ENCODE measurements at places on chromosomes 5 and 9.
A peak's percentile ranks its signal among the peaks of the same experiment; 100 is the strongest.

DNA sequence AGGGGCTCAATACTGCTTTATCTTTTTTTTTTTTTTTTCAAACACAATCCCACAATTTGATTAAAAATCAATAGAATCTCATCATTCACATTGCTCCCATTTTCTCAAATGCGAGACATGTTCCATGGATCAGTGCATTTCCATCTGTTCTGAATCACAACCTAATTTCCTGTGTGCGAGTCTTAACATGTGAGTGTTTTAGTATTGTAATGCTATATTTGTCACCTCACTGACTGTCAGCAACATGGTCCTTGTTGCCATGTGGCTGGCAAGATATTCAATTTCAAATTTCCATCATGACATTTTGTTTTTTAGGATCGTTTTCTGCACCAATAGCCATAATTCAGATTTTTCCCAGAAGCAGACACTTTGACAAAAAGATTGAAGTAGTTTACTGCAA is 233.2 kb upstream of the PRDM9 start:
- no peak overlapping the region for H3K4me3 ChIP-seq
- H3K27ac ChIP-seq: no peak overlapping the region
- H3K27me3 ChIP-seq: no peaks in the 10 kb centered on the region
- ATAC-seq: no peak
- H3K36me3 ChIP-seq: no peaks in the 10 kb centered on the region
- no peaks in the 10 kb centered on the region for H3K4me1 ChIP-seq

GRCh38 chr5:176350416-176350815 is 11.1 kb downstream of the KIAA1191 start:
- H3K4me3 ChIP-seq: no peak overlapping the region
- no peak overlapping the region for H3K27ac ChIP-seq
- H3K4me1 ChIP-seq: no peaks in the 10 kb centered on the region
- H3K36me3 ChIP-seq: peaks cover 100% of the 10 kb centered on the region
- H3K27me3 ChIP-seq: no peaks in the 10 kb centered on the region

DNA sequence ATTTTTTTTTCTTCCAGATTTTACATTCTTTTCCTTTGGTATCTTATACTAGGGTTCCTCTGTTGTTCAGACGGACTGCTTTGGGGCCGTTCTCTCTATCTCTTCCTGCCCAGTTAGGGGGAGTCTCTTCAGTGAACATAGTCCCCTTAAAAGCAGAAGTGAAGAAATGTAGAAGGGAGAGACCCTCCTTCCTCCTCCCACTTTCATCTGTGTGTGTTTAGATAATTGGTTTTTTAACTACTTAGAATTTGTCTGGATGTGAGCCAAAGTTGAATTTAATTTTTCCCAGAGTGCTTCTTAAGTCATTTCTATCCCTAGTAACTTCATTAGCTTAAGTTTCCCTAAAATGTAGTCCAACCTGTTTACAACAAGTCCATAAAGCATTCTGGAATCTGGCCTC is 167.5 kb downstream of the HACD4 start:
- H3K4me3 ChIP-seq: no peak overlapping the region
- no peaks in the 10 kb centered on the region for H3K4me1 ChIP-seq
- no peak overlapping the region for H3K27ac ChIP-seq
- no peaks in the 10 kb centered on the region for H3K36me3 ChIP-seq
- ATAC-seq: no peak

GRCh38 chr9:136133191-136133958 is 14.7 kb upstream of the TMEM250 start:
- ATAC-seq: peak; percentile 53
- peak overlapping the region; percentile 47 for H3K4me3 ChIP-seq
- peaks cover 8% of the 10 kb centered on the region for H3K4me1 ChIP-seq
- H3K36me3 ChIP-seq: no peaks in the 10 kb centered on the region
- no peak overlapping the region for H3K27ac ChIP-seq

DNA sequence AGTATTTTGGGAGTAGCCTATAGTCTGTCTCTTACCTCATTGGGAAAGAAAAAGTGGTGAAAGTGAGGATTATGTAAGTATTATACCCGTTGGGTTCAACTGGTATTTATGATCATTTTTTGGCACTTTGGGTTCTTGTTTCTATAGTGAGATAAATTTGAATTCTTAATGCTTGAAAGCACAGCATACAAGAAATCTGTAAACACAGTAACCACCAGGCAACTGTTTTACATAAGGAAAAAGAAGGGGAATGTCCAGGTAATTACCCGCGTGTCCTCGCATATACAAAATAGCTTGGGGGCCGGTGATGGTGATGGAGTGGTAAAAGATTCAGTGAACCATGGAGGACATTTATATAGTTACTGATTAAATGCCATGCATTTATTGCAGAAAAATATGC is 60.5 kb downstream of the BASP1 start:
- ATAC-seq: no peak
- H3K36me3 ChIP-seq: no peaks in the 10 kb centered on the region
- no peaks in the 10 kb centered on the region for H3K4me1 ChIP-seq
- H3K27ac ChIP-seq: no peak overlapping the region

GRCh38 chr5:35890021-35891020 is 33.6 kb downstream of the IL7R start:
- H3K27ac ChIP-seq: no peak overlapping the region
- ATAC-seq: no peak
- H3K4me1 ChIP-seq: no peaks in the 10 kb centered on the region
- no peaks in the 10 kb centered on the region for H3K27me3 ChIP-seq

- H3K27ac ChIP-seq: no peak overlapping the region
- peaks cover 12% of the 10 kb centered on the region for H3K4me1 ChIP-seq
- H3K4me3 ChIP-seq: no peak overlapping the region
- no peaks in the 10 kb centered on the region for H3K36me3 ChIP-seq
These were observed 15.4 kb upstream of the NPR2 start for GRCh38 chr9:35776018-35776417.

DNA sequence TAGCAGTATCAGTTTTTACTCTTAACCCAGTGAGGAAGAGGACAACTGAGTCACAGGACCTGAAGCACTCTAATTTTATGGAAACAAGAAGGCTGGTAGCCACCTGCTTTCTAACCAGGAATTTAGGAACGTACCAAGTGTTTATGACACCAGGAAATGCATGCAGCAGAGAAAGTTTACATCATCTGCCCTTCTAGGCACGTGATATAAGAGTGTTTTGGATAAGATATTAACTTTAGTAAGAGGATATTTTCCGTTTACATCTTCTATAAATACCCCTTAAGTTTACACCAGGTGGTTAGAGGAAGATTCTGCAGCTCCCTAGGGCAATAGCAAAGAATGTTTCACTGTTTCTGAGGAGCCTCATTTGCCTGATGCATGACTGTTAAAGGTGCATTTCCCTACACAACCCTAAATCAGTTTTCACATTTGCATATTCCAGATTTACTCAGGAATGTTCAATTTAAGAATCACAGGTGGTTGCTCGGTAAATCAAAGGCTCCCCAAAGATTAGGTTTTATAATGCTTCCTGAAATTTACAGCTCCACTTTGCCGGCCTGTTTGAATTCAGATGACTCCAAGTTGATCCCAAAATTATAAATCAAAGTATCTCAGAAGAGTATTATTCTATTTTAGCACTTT is 1.8 kb downstream of the TSC1 start:
- H3K4me3 ChIP-seq: peak overlapping the region; percentile 72
- no peak for ATAC-seq
- no peaks in the 10 kb centered on the region for H3K36me3 ChIP-seq
- no peaks in the 10 kb centered on the region for H3K27me3 ChIP-seq
- no peak overlapping the region for H3K27ac ChIP-seq
- peaks cover 15% of the 10 kb centered on the region for H3K4me1 ChIP-seq

GRCh38 chr5:156534906-156535485 is 208.0 kb downstream of the SGCD start:
- H3K4me3 ChIP-seq: no peak overlapping the region
- H3K36me3 ChIP-seq: no peaks in the 10 kb centered on the region
- H3K27me3 ChIP-seq: no peaks in the 10 kb centered on the region
- H3K27ac ChIP-seq: no peak overlapping the region
- no peak for ATAC-seq

DNA sequence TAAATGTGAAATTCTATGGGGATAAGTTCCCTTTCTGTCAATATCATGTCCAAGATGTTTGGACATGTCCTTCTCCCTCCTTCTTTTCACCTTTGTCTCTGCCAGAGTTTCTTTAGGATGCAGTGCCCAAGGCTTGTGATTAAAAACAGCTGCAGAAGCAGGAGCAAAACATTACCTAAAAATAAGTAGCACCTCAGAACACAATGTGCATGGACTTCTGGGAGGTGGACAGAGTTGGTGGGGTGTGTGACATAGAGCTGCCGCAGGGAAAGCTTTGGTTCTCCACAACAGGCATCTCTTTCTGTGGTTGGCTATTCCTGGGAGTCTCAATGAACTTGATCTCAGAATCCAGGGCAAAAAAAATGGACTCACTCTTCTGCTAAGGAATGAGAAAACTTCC is 97.0 kb downstream of the SEC61B start:
- no peak for ATAC-seq
- H3K4me3 ChIP-seq: no peak overlapping the region
- H3K4me1 ChIP-seq: no peaks in the 10 kb centered on the region
- no peak overlapping the region for H3K27ac ChIP-seq
- peaks cover 7% of the 10 kb centered on the region for H3K27me3 ChIP-seq

GRCh38 chr5:42881416-42882117 is 69.9 kb upstream of the SELENOP start:
- H3K27ac ChIP-seq: no peak overlapping the region
- H3K36me3 ChIP-seq: no peaks in the 10 kb centered on the region
- H3K4me3 ChIP-seq: no peak overlapping the region
- no peaks in the 10 kb centered on the region for H3K27me3 ChIP-seq
- no peak for ATAC-seq

GRCh38 chr9:92501671-92502393 is 19.5 kb upstream of the ASPN start:
- H3K36me3 ChIP-seq: no peaks in the 10 kb centered on the region
- H3K4me3 ChIP-seq: no peak overlapping the region
- H3K27me3 ChIP-seq: no peaks in the 10 kb centered on the region
- H3K4me1 ChIP-seq: peaks cover 20% of the 10 kb centered on the region
- H3K27ac ChIP-seq: peak overlapping the region; percentile 83

DNA sequence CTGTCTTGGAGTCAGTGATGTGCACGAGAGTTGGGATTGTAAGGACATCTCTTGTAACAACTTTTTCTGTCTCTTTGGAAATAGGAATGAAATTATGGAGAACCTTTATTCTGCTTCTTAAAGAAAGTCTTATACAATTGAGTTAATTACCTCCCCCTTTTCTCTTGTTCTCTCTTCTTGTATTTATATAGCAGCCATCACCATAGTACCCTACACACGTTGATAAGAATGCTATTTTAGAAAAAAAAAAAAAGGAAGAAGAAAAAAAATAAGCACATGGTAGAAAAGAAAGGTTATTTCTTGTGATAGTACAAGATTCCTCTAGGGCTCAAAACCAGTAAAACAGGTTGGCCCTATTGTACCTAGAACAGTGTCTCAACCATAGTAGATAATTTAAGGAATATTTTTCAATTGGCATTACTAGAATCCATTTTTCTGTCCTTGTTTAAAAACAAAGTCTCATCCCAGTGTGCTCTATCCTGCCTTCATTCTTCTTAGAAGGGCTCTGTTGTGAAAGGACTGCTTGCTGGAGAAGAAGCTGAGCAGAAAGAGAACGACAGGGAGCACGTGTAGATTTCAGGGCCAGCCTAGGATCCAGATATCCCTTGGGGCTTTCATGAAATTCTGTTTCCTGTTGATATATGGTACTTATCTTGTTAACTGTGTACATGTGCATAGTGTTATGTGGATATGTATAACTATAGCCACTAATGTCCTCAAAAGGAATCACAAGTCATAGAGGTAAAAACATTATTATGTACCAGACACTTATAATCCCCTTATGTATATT is 392.3 kb upstream of the MEF2C start:
- no peaks in the 10 kb centered on the region for H3K4me1 ChIP-seq
- H3K36me3 ChIP-seq: no peaks in the 10 kb centered on the region
- H3K27ac ChIP-seq: no peak overlapping the region
- ATAC-seq: no peak
- H3K4me3 ChIP-seq: no peak overlapping the region

DNA sequence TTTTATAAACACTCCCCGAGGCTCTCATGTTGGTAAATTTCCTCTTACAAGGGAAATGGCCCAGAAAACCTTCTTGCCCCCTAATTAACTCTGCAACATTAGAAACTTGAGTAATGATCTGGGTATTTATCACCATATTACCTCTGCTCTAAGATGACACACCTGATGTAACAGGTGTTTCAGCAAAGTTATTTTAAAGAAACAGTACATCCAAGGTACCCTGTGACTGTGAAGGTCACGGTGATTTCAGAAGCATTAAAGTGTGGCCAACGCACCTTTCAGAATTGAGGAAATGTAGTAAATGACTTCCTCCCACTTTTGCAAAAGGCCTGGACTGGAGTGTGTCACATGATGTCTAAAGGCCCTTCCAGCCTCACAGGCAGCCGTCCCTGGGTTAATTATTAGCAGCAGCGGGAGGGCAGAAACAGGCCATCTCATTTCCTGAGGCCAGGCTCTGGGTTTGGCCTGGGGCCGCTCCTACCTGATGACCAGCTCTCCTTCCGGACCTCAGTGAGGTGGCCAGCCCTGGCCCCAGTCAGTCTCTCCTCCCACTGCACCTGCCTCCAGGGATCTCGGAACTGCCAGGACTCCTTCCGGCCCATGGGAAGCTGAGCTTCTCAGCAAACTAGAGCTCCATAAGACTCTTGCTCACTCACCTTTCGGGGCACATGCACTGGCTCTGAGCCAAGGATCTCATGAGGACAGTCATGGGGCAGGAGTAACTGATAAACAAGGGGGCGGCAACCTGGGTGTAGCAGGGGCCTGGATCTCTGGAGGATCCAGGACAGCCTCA is 20.7 kb downstream of the PTPN3 start:
- no peaks in the 10 kb centered on the region for H3K27me3 ChIP-seq
- no peak overlapping the region for H3K4me3 ChIP-seq
- H3K4me1 ChIP-seq: no peaks in the 10 kb centered on the region

DNA sequence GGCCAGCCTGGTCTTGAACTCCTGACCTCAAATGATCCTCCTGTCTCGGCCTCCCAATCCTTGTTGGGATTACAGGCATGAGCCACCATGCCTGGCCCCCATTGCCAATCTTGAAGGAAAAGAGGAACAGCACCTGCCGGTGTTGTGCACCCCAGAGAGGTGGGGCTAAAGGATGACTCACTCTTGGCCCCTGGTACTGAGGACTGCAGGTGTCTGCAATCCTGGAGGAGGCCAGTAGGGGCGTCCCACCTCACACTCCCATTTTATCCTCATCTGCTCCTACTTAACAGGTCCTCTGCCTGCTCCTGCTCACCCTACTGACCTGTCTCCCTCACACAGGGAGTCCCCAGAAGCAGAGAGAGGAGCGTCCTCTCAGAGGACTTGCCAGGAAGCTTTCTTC is 390.4 kb downstream of the ARHGEF28 start:
- H3K27ac ChIP-seq: no peak overlapping the region
- no peaks in the 10 kb centered on the region for H3K27me3 ChIP-seq
- H3K4me1 ChIP-seq: no peaks in the 10 kb centered on the region
- H3K4me3 ChIP-seq: no peak overlapping the region

- no peak overlapping the region for H3K4me3 ChIP-seq
- H3K36me3 ChIP-seq: no peaks in the 10 kb centered on the region
- no peak for ATAC-seq
- no peaks in the 10 kb centered on the region for H3K4me1 ChIP-seq
- H3K27ac ChIP-seq: no peak overlapping the region
These were observed 18.8 kb downstream of the FTMT start for GRCh38 chr5:121870489-121870888.

Data from gastroesophageal sphincter (tissue), 4 donors.